Skin of body (tissue), 3 donors: ENCODE measurements at places on chromosomes 1 and 21.

DNA sequence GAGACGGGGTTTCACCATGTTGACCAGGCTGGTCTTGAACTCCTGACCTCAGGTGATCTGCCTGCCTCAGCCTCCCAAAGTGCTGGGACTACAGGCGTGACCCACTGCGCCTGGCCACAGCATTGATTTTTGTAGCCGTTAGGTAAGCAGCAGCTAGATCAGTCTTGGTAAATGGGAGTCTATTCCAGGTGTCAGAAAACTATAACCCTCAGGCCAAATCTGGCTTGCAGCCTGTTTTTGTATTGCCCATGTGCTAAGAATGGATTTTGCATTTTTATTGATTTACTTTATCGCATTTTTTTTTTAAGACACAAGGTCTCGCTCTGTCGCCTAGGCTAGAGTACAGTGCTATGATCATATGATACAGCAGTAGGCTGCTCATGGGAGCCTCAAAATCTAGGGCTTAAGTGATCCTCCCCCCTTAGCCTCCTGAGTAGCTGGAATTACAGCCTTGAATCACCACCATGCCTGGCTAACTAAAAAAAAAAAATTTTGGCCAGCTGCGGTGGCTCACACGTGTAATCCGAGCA is 16.6 kb upstream of the SRSF10 start:
- no peak for DNase-seq

- no peak for DNase-seq
Observed at GRCh38 chr1:194795917-194796593, 1609.6 kb upstream of the B3GALT2 start.

- no peak for DNase-seq
Observed at GRCh38 chr1:224873434-224874369, 55.8 kb upstream of the DNAH14 start.

DNA sequence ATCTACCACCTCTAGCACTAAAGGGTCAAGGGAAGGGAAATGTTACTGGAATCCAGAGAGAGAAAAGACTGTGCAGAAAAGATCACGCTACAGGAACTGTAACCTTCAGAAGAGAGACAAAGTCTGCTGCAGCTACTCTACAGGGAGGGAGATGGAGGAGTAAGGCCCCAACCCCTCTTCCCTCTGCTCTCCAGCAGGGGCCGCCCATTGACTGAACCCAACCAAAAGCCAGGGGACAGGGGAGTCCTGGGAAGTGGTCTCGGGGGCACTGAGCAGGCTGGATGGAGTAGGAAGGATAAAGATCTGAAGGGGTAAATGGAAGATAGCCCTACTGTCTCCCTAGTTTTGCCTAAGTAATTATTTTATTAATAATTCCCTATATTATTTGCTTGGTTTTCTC is 72.8 kb upstream of the NR5A2 start:
- no peak for DNase-seq

DNA sequence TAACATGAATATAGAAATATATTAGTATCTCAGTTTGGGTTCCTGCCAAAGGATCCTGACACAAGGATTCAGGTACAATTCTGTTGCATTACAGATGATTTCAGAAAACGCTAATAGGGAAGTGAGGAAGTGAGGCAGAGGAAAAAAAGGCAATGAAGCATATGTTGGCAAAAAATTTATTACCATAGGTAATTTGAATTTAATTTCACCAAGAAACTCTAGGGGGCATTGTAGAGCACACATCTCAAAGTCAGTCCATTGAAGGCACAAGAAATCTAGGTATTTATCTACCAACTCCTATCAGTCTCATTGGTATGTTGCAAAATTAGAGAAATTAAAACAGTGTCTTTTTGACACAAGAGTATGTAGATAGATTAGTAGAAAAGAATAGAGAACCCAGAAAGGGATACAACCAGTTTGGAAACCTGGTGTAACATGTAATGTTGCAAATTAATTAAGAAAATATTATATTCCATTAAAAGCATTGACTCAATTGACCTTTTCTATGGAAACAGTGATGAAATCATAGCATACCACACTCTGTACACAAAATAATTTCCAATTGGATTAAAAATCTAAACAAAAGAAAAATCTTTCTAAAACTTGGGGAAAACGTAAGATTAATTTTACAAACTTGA is 104.9 kb upstream of the SNX7 start:
- DNase-seq = no peak

DNA sequence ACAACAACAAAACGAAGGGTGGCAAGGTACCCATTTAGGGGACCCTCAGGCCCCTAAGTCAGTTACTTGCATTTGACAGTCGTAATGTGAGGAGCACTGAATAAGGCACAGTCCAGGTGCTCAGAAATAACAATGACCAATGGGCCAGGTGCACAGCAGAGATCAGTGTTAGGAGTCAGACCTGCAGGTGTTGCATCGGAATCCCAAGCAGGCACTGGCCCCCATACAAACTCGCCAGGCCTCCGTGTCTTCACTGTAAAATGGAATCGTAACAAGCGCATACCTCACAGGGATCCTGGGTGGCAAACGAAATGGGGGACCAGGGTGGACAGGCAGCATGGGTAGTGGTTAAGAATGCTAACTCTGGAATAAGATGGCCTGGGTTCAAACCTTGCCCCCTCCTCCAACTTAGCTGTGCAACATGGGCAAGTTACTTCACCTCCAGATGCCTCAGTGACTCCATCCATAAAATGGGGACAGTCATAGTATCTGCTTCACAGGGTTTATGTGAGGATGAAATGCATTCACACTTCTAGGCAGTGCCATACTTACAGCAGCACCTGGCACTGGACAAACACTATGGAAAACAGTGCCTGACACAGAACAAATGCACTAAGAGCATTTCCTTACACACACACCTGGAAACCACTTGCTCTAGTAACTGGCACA is 20.2 kb downstream of the RCAN1 start:
- no peak for DNase-seq

- DNase-seq = no peak
Observed at GRCh38 chr1:102084771-102085535, 88.2 kb upstream of the OLFM3 start.

- DNase-seq = no peak
Observed at GRCh38 chr1:48793863-48794262, 17.2 kb upstream of the BEND5 start.

GRCh38 chr1:147266381-147266780 is 23.9 kb downstream of the CHD1L start:
- no peak for DNase-seq

GRCh38 chr21:39238275-39238674 is 55.0 kb upstream of the PSMG1 start:
- DNase-seq = no peak

GRCh38 chr1:85460555-85461088 is 4.3 kb downstream of the DDAH1 start:
- DNase-seq = no peak

DNA sequence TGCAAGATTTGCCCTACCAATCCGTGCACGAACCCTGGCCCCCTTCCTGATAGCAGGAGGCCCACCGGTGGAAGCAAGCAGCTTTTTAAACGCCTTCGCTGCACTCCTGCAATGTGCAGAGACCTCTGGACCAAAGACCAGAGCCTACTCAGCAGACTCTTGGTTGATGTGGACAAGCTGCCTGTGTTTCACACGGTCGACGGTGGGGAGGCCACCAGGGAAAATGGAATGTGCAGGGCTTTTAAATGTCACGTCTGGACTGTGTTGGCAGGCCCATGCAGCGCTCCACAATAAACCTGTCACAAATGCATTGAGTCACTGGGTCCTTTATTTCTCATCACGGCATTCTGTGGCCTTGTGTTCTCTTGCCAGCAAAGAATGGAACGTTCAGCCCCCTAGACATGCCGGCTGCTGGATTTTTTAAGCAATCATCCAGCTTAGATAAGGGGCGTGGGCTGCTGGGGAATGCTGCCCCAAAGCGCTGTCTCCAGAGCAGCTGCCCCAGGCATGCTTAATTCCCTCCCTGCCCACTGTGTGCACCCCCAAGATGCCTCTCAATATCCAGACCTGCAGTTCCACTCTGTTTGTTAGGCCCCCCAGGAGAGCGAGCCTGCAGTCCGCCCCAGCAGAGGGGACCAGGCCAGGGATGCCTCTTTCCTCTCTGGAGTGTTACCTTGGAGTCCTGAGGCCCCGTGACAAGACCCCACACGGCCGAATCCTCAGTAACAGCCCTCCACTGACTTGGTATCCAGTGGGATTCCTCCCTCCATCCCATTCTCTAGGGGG is 71.3 kb downstream of the ATP5PO start:
- no peak for DNase-seq

GRCh38 chr1:156813298-156813697 is 3.4 kb downstream of the SH2D2A start:
- no peak for DNase-seq
